ENCODE measurements at places on chromosomes 7 and 10.

- DNase-seq: no peak
Observed at GRCh38 chr7:113936535-113936934, 17.7 kb upstream of the PPP1R3A start.

GRCh38 chr10:94008526-94008925 lies 14.8 kb downstream of the PLCE1 start:
- DNase-seq: no peak

- DNase-seq: no peak
Observed at GRCh38 chr10:89301232-89301631, 614 bp upstream of the IFIT2 start.

GRCh38 chr7:11176985-11177555 lies 203.4 kb downstream of the PHF14 start:
- no peak for DNase-seq

- no peak for DNase-seq
Observed at GRCh38 chr10:12484941-12485805, 135.8 kb downstream of the CAMK1D start.
